ENCODE measurements at places on chromosomes 7 and 10. TPM values are rescaled to one million over a fixed set of nuclear protein-coding genes. Genes with fewer than 3 reads are reported as not detected.
A peak's percentile ranks its signal among the peaks of the same experiment; 100 is the strongest.

DNA sequence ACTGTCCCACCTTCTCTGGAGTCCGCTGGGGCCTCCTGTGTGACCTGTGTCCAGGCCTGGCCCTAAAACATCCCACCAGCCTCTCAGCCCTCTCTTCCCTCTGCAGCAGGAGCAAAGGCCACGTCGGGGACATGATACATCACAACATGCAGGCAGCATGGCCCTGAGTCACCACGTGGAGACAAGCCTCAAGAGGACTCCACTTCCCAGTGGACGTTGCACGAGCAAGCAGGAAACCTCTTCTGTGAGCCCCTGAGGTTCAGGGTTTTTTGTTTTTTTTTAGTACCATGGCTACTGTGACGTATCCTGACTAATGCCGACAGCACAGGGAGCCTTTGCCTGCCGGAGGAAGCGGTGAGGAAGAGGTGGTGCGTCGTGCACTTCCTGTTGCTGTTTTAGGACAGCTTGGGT lies 165.9 kb downstream of the DNAJB6 start:
- DNase-seq = no peak

The CDC14C gene
- total RNA-seq = not detected

DNA sequence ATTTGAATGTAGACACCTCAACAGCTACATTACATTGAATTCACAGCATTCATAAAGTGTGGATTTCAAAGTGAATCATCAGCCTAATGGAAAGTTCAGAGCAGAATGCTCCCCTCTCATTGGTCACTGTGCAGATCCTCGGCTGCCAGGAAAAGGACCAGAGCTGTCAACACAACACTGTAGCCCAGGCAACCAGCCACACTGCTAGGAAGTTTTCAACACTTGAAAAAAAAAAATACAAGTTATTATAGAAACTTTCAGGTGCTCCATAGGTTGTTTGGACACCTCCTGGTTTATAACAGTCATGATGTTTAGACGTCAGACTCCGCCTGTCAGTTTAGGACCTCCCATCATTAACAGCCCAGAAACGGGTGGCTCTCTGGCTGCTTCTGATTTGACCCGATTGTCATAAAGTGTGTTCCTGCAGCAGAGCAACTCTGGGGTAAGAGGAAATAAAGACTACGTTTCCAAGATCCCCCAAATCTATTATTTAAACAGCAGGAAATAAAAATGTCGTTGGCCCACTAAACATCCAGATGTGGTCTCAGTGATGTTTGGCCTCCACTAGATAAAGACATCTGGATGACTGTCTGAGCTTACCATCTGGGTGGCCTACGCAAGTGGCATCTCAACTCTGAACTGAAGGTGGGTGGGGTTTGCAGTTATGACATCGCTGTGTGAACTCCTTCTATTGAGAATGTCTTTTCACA lies 117.4 kb downstream of the CABCOCO1 start:
- peak; percentile 17 for DNase-seq

DNA sequence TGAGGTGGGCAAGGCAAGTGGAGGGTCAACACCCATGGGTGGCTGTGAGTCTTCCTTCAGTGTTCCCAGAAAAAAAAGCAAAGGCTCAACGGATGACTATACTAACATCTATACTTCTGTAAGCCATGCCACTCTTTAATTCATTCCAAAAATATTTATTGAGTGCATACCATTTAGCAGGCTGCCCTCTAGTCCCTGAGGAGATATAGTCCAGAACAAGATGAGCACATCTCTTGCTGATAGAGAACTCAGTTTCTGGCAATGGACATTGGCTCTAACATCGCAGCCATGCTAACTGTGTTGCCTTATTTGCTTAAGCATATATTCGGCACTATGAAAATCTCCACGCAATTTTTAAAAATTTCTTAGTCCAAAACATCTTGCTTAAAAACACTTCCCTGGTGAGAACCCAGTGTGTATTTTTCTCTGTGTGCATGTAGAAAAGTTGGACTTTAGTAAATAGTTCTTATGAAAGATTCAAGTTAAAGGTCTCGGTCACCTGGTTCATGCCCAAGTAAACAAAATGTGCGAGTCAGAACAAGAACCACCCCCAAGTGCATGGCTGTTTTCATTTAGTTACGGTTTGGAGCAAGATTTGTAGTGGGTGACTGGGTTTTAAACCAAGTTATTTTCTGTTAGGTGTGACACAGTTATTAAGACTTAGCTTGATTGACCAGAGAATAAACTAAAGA lies 69.8 kb downstream of the MET start:
- DNase-seq = no peak

The ELFN1 gene
- 1.4 TPM for total RNA-seq

The MRC1 gene
- total RNA-seq = 31.0 TPM

The NUTM2E gene
- 0.06 TPM for total RNA-seq

DNA sequence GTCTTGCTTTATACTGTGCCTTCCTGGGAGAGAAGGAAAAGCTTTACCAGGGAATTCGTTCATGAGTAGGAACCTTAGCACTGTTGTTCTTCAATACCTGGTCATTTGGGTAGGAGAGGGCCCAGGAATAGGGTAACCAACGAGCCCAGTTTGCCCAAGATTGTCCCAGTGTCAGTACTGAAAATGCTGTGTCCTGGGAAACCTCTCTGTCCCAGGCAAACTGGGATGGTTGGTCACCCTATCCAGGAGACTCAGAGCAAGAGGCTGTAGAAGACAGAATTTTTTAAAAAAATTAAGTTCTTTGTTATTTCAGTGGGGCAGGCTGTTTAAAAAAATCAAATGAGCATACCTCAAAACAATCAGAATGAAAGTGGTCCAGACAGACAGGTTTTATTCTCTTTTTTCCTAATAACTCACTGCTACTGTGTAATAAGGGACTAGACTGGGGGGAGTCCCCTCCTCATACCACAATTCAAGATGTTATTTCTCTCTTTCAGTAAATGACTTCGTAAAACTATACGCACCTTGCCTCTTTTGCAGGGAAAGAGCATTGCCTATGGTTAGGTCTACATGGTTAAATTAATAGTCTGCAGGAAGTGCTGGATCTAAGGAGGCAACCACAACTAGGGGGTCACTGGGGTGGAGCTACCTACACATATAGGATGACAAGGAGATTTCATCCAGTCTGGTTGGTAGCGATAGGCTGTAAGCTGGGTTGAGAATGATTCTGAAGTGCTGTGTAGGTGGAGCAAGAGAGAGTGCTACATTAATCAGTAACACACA lies 41.1 kb upstream of the FAM133B start:
- DNase-seq = no peak

DNA sequence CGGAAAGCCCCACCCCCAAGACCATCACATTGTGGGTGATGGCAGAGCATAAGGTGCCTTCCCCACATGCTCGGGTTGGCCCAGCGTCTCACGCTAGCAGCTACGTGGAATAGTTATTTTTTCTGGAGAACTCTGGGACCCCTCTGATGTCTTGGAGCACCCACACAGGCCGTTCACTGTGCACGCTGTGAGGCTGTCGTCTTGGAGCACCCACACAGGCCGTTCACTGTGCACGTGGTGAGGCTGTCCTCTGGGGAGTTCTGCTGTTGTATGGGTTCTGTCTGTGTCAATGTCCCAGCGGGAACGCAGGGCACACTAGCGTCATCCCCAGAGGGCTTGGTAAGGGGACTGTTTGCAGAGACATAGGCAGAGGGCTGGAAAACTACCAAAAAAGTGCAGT lies 38.8 kb upstream of the FAM20C start:
- DNase-seq = no peak

The UPK3BL1 gene
- total RNA-seq = 27.7 TPM

The CALHM2 gene
- 24.8 TPM for total RNA-seq

The POT1 gene
- 19.3 TPM for total RNA-seq

GRCh38 chr10:77037735-77038403 lies 599.7 kb downstream of the KCNMA1 start:
- DNase-seq = no peak

GRCh38 chr7:17626235-17626634 lies 314.1 kb downstream of the SNX13 start:
- DNase-seq = no peak

DNA sequence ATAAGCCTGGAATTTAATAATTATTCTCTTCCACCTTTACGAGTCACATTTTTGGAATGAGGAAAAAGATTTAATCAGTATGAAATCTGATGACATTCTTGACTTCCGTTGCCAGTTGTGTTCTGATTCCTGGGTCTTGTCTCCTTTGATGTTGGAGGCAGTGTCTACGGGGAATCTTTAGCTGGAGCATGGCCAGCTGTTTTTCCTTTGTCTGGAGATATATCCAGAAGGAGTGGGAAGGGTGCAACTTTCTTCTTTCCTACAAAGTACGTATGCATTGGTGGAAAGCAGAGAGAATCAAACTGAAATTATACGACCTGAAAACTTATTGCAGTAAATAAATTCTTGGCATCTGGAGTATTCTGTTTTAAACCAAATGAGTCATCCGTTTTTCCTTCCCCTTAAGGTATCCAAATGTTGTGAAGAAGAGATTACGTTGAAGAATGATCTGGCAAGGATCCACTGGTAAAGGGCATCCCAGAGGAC lies 6.9 kb upstream of the GNG11 start:
- DNase-seq = no peak

The UCMA gene
- total RNA-seq = not detected

GRCh38 chr7:69199041-69199440 lies 399.2 kb upstream of the AUTS2 start:
- no peak for DNase-seq

The ZNF248 gene
- 13.6 TPM for total RNA-seq

DNA sequence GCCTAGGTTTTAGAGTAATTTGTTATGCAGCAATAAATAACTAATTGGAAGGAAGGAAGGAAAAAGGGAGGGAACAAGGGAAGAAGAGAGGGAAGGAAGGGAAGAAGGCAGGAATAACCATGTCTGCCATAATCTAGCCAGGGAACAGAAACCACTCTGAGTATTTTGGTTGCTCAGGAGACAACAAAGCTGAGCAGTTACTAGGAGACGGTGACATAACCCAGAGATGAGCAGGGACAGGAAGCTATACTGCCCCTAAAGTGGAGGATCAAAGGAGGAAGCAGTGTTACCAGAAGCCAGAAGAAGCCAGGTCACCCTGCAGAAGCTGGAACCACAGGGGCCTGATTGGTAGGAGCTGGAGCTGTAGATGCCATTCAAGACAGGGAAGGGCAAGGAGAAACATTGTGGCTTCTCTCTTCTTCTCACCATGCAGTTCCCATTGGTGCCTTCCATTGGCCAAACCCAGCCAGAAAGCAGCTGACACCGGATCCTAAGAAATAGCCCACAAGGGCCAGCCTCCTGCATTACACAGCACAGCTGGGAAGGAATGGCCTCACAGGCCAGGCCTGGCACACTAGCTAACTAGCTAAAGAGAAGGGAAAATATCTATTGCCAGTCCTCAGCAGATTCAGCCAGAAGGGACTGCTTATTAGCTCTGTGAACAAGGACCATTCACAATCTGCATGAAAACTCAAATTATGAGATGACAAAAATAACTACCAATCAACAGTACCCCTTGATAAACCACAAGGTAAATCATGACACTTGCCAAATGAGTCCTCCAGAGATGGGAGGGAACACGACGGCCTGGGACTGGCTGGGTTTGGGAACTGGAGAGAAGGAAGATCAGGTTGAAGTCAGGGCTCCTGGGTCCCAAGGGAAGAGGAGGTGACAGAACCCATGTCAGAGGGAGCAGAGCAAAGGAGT lies 184.5 kb upstream of the NFE2L3 start:
- DNase-seq = no peak

The CYP3A4 gene
- 9.7 TPM for total RNA-seq

DNA sequence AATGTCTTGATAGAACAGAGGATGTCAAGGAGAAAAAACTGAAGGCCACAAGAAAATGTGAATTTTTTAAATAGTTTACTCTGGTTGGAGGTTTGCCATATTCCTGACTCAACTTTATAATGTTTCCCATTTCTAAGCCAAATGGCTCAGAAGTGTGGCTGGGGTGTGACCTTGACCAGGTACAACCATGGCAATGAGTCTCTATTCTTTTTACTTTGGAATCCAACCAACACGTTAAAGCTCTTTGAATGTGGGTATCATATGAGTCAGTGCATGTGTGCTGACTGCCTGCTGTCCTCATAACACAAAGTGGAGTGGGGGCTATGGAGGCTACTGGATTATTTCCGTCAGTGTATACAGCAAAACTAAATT lies 33.5 kb upstream of the DLD start:
- DNase-seq = no peak

The HABP2 gene
- 296 TPM for total RNA-seq

DNA sequence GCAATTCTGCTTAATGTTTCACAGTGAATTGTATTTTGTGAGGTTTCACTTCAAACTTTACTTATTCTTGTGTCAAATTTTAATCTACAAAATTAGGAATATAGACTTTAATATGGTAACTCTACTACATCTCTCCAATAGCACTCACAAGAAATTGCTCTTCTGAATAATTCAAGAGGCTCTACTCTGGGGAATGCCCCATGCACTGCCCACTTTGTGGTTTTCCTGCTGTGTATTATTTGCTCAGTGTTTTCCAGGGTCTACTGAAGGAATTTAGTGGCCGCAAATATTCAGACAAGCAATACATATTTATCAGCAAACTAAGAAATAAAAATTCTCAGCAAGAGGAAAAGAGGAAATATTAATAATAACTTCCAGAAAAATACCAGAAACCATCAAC lies 611.4 kb downstream of the TNS3 start:
- no peak for DNase-seq

The PAX4 gene
- total RNA-seq = not detected

DNA sequence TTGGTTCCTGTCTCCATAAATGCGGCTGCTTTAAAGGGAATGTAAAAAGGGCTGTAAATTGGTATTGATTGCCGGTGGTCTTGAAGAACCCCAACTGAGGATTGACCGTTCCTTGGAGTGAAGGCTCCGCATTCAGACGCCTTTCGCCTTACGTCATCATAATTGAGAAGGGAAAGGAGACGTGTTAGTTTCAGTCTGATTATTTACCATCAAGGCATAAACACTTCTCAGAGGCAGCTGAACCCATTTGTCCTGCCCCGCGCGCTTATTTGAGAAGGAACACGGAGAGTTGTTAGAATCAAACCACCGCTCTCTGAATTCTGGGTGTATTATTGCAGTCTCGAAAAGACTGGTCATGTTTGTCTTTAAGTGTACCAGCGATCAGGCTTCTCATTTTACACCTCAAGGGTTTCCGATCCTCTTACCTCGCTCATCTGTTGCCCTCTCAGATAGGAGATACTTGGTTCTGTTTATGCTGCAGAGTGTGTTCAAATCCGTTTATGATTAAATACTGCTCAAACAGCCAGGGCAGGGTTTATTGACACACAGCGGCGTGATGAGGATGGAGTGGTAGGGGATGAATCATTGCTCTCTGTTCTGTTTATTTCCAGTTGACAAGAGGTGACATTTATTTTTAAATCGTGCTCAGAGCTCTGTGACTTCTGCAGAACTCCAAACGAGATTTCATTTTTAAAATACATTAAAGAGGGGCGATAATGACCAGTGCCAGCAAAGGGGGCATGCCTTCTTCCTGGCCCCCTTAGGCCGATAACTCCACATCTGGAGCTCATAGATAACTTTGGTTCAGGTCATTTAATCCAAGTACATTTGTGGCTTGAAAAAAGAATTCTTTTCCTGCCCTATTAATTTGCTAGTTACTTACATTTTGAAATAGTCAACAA lies 30.4 kb downstream of the FOXK1 start:
- DNase-seq = no peak

GRCh38 chr7:157896774-157897555 lies 560.2 kb downstream of the DNAJB6 start:
- DNase-seq = no peak

Data from mucosa of gallbladder (tissue), 1 donor.